Stimulated activated CD4-positive, alpha-beta T cell treated with anti-CD3 and anti-CD28 coated beads, Interleukin-2, amount 100 ng/mL, for 24 hours (primary cell): ENCODE measurements at places on chromosomes 12 and 14.

GRCh38 chr14:103862393-103862782 is 15.0 kb upstream of the PPP1R13B start:
- no peak for DNase-seq

GRCh38 chr14:101184104-101184455 is 280.6 kb upstream of the RTL1 start:
- no peak for DNase-seq

- DNase-seq: peak; percentile 39
Observed at GRCh38 chr12:2052826-2053678, at the start of gene CACNA1C. CACNA1C (plus strand) TSS chr12:2052987; CDS start chr12:2053563, 576 bp downstream.

- peak; percentile 43 for DNase-seq
Observed at GRCh38 chr14:21723431-21724045, 49.9 kb upstream of the OR4E1 start.

- no peak for DNase-seq
Observed at GRCh38 chr12:115103884-115104883, 420.2 kb upstream of the TBX3 start.

DNA sequence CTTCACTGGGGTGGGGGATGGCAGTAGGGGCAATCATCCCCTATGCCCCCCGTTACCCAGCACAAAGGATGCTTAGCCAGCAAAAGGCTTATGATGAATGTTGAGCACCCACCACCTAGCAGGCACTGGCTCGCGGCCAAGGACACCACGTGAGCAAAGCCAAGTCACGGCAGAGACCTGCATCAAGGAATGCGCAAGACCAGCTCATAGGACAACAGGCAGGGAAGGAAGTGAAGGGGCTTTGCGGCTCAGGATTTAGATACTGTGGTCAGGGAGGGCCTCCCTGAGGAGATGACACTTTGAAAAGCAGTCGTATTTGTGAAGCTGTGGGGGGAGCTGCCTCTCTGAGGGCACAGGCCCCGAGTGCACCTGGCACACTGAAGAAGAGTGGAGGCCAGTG is 32.8 kb downstream of the SH2B3 start:
- peak; percentile 59 for DNase-seq

DNA sequence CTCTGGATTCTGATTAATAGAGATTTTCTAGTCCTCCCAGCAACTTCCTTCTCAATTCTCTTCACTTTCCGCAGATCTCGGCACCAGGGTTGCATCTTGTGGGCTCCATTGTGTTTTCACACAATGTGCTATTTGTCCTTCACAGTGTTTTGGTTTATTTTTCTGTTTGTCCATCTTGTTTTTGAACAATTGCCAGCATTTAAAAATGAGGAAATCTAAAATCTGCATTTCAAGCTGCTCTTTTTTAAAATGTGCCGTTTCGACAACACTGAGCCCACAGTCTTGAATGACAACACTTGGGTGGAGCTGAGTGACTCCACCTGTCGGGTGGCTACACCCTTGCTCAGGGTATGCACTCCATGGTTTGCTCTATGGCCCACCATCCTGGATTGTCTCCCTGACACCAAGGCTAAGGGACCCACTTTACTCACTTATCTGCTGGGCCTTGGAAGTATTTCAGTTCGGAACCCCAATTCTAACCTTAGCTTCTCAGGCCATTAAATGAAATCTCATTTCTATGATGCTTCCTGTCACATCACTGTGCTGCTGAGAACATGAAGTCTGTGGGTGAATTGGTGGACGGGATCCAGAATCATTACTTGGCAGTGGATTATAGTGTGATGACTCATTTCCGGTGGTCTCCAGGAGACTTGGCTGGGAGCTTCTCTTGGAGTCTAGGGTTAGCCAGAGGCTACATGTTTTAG is 3.4 kb upstream of the MYRFL start:
- DNase-seq: no peak

DNA sequence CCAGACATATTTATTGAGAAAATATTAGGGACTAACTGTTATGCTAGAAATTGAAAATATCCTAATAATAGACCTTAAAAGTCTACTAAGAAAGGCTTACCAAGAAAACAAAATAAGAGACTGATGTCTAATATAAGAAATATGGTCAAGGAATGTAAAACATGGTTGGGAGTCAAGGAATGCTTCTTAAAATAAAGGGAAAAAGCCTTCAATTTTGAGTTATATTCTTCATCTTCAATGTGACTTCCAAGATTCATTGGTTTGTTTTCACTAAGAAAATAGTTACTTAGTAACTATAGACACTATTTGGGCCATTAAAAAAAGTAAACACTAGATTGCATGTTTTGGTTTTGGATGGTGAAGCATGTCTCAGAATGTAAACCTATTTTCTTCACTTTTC is 88.1 kb upstream of the ETV6 start:
- DNase-seq: no peak

DNA sequence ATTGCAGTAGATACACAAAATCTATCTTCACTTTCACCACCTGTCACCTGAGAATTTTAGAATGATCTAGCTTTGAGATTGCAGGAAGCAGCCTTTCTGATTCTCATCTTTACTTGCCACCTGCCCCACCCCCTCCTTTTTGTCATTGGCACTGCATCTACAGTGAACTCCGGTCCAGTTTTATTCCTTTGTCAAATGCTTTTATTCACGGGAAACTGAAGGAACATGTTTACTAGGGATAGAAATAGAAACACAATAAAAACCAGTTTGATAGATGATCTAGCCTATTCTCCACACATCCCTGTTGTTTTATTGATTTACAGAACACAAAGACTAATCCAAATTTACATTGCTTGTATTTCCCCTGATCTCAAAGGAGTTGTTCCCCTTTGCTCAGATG is 471.7 kb upstream of the STXBP6 start:
- DNase-seq: no peak

- DNase-seq: no peak
Observed at GRCh38 chr12:38782359-38782758, 123.0 kb downstream of the CPNE8 start.

DNA sequence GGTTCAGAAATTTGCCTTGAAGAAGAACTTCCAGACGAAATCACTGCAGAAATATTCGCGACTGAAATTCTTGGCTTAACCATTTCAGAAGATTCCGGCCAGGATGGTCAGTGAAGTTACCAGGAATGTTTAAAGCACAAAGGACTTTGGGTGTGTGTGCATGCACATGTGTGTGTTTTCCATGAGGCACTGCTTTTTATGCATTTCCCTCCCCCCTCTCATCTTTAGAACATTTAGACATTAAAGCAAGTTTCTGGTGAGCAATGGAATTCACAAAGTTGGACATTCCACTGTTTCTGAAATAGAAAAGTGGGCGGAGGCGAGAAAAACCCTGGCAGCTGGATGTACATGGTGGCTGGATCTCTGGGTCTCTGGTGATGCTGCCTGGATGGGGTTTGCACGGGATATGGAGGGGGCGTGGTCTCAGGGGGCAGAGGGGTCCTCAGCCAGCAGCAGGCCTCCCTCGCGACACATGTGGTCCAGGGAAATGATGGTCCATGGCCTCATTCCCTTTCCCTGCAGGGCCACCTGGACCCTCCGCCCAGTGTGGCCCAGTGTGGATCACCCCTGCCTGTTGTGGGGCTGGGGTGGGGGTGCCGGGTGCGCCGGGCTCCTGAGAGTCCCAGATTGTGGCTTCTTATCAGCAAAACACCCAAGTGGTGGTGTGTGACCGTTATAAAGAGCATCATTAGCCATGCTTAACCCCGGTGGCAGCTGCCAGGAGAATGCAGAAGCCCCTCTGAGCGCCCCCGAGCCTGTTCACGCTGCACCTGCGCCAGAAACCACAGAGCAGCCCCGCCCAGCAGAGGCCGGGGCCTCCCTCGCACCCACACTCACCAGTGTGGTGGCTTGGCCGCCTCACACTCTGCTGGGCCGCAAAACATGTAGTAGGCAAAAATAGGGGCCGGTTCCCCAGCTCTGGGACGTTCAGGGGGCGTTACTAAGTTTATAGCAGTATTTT is 17.8 kb upstream of the BCL7A start:
- DNase-seq: no peak

GRCh38 chr12:62613081-62613480 is 146.5 kb downstream of the MON2 start:
- DNase-seq: no peak

GRCh38 chr14:102218688-102219087 is 79.0 kb downstream of the WDR20 start:
- DNase-seq: no peak

DNA sequence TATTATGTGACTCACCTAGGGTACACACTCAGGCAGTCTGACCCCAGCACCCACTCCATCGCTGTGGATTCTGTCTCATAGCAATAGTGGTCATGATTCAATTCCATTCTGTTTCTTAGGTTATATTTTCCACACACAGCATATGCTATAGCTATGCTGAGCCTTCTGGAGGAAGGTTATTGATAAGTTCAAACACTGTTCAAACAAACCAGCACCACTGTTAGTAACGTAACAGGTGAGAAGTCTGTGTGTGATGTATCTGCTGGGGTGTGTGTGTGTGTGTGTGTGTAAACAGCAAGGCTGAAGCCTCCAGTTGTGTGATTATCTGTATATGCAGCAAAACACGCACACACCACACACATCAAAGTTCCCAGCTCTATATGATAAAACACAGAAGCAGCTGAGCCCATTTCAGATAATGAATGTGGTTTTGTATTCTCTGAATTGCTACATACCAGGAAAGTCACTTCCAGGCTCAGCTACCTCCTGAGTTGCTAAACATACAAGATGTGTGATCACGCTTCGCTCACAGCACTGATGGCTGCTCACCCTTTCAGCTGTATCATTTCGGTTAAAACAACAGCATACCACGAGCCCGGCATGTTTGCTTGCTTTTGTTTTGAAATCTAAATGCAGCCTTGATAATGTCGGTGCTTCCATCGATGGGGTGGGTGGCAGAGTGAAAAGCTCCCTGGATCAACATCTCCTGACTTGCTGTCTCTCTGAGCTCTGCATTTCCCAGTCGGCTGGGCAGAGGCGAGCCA is 6.8 kb upstream of the SYNE3 start:
- DNase-seq: peak; percentile 57
